Glutamatergic neuron (in vitro differentiated cells): ENCODE measurements at places on chromosomes 6 and 20. TPM values are rescaled to one million over a fixed set of nuclear protein-coding genes. Genes with fewer than 3 reads are reported as not detected.
A peak's percentile ranks its signal among the peaks of the same experiment; 100 is the strongest.

Gene BPIFB2
- total RNA-seq, result not detected

Gene RNF182
- total RNA-seq, result 1.8 TPM

Gene CLVS2
- total RNA-seq, result 18.6 TPM

Gene RFX6
- not detected for total RNA-seq

Gene ANKRD66
- not detected for total RNA-seq

- DNase-seq, result no peak
Measured at GRCh38 chr6:25452031-25452430, 172.9 kb downstream of the CARMIL1 start.

- no peak for DNase-seq
Measured at GRCh38 chr6:138991206-138991605, 3.2 kb upstream of the REPS1 start.

- DNase-seq, result no peak
Measured at GRCh38 chr6:108442770-108443520, 117.8 kb upstream of the FOXO3 start.

GRCh38 chr20:4592316-4593148 lies 129.2 kb upstream of the PRND start:
- DNase-seq, result peak; percentile 85

DNA sequence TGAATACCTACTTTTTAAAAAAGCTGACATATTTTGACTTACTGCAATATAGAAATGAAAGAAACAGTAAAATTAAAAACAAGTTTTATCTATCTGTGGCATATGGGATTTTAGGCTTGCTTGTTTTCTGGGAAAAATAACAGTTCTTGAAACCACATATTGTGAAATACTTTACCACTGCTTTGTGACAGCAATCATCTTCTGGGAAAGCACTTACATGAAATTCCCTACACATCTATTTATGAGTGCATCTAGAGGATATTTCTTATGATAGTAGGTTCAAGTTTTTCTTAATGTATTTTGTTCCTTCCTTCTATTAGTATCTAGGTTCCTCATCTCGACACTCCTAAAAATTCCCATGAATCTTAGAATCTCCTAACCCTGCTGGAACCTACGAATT lies 75.2 kb downstream of the STXBP5 start:
- no peak for DNase-seq

DNA sequence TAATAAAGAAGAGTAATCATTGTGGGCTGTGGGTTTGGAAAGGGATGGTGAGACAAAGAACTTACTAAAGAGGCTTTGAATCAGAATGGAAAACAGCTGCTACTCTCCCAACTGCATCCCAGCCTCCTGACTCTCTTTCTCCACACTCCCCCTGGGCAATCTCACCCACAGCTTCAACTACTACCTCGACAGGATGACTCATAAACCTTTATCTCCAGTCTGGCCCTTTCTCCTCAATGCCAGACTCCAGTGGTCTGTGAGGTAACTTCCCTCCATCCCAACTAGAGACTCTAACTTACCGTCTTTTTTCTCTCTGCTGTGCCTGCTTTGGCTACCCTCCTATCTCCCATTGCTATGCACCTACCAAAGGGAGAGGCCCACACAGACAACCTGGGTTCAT lies 135.3 kb upstream of the RREB1 start:
- no peak for DNase-seq

DNA sequence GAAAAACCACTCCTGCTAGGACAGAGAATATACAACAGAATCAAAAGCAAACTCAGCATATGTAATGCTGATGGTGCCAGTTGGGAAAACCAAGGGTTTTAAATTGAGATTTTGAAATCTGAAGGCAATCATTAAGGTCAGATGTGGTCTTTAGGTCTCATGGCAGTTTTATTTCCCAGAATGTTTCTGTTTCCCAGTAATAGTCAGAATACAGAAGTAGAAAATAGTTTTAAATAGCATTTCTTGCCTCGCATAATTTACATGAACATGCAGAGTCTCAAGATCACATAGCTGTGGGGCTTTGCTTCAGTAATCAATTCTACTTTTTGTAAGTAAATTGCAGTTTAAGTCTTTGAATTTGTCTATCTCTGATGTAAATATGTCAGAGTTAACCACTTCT lies 58.1 kb downstream of the RNF144B start:
- DNase-seq, result no peak

GRCh38 chr6:98946879-98947410 lies 801 bp downstream of the FBXL4 start:
- DNase-seq, result no peak

DNA sequence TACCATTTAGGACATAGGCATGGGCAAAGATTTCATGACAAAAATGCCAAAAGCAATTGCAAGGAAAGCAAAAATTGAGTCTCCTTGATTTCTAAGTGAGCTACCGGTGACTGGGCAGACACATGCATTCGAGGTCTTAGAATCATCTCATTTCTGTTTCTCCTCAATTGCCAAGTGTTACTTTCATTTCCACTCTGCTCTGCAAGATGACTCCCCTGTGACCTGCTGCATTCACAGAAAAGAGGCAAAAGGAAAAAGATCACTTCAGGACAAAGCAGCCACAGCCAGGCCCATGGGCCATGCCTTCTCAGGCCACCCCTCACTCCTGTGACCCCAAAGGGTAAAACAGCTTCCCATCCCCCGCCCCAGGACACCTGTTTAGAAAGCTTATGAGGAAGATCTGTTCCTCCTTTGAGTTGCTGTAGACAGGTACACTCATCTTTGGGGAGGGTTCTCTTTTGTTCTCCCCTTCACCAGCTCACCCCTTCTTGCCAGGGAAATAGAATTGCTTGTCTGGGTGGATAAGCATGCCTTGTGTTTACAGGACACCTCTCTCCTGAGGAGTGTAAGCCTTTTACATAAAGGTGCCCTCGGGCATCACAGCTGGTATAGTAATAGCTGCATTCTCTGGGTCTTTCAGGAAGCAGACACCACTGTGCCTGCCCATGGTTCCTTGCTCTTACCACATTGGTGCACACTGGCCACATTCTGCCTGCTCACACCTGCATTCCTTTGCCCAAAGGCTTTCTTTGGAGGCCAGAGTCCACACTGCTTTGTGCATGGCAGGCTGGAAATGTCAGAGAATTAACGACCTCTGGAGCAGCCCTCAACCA lies 105.0 kb downstream of the SLC24A3 start:
- DNase-seq, result no peak

DNA sequence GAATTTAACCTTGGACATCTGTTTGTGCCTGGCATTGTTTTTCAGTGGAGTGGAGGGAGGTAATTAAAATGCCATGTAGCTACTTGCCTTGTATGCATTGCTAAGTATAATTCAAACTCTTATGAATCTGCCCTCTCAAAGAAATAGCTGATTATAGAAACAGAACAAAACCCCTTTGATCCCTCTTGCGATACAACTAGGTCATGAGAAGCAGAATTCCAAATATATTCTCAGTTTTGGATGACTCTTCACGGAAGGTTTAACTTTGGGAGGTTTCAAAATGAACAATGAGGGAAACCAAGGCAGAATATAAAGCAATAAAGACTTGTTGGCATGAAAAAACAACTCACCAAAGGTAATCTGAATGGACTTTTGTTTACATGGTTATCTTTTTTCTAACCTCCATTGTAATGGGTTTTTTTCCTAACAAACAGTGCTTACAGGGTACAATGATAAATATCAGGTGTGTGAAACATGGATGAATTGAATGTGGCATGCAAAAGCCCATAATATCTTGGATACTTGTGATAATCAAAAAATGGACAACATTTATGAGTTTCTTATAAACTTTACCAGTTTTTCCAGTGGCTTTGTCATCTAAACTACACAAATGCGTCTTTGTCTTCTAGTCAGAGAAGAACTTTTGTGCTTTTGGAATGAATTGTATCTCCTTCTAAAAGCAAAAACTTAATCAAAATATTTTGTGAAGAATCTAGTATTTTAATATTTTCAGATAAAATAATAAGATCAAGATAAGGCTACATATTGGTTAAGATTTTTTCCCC lies 15.7 kb upstream of the HEY2 start:
- no peak for DNase-seq

DNA sequence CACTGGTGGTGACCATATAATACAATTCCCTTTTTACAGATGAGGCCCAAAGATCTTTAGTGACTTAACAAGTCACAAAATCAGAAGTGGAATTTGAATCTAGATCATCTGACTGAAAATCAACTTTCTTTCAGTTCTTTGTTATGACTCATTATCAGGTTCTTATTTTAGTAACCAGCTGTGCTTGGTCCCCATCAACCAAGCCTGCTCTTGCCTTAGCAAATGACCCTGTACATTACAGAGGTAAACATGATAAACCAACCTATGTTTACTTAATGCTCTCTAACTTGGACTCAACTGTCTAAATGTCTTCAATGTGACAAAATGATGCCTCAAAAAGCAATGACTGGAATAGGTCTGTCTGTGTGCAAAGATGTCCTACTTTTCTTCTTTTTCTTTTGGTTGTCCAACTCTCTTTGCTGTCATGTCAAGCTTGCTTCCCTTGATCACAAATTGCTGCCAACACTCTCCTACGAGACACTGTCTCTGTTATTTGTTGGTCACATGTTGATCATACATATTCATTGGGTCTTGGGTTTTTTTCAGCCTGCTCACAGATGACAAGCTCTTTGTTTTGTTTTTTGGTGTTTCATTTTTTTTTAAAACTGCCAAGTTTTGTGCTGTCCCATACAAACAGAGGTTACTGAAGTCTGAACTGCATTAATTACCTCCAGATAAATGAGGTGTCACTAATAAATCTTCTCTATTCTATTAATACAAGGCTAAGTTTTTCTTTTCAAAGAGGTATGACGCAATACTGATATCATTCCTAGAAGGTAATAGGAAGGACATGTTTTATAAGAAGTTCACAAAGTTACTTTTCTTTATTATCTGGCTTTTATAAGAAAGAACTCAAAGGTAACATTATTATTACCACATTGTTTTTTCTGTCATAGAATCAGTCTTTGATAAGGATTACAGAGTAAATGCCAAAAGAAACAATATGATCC lies 62.2 kb upstream of the PLN start:
- no peak for DNase-seq

GRCh38 chr6:37686111-37686510 lies 11.6 kb downstream of the MDGA1 start:
- DNase-seq, result no peak

GRCh38 chr6:7106752-7107577 lies 796 bp upstream of the RREB1 start:
- DNase-seq, result no peak

DNA sequence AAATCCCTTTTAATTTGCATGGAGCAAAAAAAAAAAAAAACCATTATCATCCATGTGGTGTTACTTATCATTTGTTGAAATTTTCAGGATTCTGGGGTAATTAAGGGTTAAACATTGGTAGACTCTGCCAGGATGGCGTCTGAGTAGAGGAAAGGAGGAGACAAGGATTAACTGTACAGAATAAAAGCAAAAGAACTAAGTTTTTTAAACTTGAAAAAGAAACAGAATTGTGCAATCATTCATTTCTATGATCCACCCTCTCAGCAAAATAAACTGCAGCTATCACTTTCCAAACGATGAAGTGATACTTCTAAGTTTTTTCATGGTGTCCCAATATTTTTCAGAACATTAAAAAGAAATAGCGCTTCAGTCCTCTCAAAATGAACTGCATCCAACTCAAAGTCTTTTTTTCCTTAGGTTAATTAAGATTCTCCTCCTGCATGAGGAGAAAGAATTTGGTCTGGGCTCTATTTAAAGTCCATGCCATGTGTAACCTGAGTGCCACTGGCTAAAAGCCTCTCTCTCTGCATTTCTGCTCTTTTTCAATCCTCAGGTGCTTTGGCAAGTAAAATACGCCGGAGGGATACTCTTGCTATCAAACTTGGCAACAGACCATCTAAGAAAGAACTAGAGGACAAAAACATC lies 69.5 kb upstream of the LTV1 start:
- no peak for DNase-seq

- peak; percentile 92 for DNase-seq
Measured at GRCh38 chr20:50112512-50113419, at the start of gene UBE2V1. Gene UBE2V1, minus strand, starts transcription at chr20:50113150. Its CDS starts 22 bp downstream, at chr20:50113128.

DNA sequence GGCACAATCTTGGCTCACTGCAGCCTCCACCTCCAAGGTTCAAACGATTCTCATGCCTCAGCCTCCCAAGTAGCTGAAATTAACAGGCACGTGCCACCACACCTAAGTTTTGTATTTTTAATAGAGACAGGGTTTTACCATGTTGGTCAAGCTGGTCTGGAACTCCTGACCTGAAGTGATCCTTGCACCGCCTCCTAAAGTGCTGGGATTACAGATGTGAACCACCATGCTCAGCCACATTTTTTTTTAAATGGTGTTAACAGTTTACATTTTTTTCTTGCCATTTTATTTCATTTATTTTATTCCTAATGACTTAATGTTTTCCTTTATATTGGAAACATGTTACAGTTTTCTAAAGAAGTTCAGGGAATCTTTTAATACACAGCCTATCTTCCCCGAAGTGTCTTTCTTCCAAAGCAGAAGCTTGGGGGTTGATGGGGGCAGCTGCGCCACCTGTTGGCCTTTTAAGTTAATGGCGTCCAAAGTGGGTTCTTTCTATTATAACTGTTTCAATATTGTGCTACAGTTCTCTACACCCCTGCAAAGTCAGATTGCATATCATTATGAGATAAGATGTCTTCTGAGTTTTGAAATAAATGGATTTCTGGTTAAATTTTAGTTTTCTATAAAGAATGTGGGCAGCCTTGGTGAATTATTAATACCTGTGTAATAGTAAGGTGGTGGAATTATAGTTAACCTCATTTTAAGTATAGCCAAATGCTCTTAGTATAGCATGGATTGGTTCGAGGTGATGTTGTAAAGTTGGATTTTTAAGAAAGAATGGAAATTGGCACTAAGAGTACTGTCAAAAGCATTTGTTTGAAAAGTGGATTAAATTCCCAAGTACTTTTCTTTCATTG lies 42.0 kb upstream of the PLCG1 start:
- peak; percentile 58 for DNase-seq

- no peak for DNase-seq
Measured at GRCh38 chr6:85026021-85026420, 261.6 kb upstream of the TBX18 start.

GRCh38 chr20:61963149-61963548 lies 102.5 kb downstream of the TAF4 start:
- DNase-seq, result no peak

GRCh38 chr6:29589423-29590048 lies 4.6 kb downstream of the OR2H2 start:
- peak; percentile 58 for DNase-seq

- DNase-seq, result peak; percentile 78
Measured at GRCh38 chr6:104525677-104526322, 333.9 kb downstream of the HACE1 start.
